Lung (tissue), 17 donors: ENCODE measurements at places on chromosomes 4 and X. TPM values are rescaled to one million over a fixed set of nuclear protein-coding genes. Genes with fewer than 3 reads are reported as not detected.

DNA sequence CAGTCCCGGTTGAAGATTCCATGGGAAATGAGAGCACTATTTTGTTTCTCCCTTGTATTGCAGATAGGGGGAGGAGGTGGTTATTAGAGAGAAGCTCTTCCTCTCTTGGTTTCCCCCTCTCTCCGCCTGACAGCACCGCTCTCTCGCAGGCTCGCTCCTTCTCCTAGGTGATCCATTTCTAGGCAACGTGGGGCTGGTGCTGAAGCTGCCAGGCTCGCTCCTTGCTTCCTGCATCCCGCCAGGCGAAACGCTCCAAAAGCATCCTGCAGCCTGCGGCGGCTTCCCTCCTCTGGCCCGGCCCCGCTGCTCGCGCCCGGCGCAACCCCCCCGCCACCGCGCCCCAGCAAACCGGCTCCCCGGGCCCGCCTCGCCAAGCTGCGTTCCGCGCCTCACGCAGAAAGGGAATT, at the start of gene GRID2:
Gene GRID2 (plus strand): TSS at position 346 of the 407 bp plus-strand sequence.
- DNase-seq, result peak; percentile 60

DNA sequence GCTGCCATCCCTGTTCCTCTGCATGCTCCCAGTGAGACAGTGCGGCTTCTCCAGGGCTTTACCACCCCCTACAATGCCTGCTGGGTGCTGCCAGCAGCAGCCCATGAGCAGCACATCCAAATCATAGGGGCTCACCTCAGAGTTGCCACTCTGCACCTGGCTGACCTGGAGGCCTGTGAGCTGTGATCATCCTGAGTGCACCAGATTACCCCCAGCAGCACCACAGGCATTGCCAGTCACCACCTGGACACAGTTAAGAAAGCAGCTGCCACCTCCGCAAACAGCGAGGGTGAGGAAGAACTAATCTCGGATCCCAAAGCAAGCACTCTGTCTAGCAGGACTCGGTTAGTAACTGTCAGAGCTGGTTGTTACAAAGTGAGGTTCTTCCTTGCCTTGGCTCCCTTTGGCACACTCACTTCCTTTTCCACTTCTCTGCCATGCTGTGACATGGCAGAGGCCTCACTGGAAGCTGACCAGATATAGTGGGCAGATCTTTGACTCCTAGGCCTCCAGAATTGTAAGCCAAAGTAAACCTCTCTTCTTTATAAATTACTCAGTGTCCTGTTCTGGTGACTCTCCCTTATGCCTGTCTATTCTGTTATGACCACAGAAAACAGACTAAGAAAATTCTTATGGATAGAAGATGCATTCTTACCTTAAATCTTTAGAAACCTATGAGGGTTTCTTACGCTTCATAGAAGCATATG, 25.2 kb downstream of the LRIT3 start:
- no peak for DNase-seq

- DNase-seq, result no peak
These were observed 61.5 kb downstream of the ELF4 start for GRCh38 chrX:130048686-130049222.

GRCh38 chr4:111632641-111633151, 512.6 kb upstream of the FAM241A start:
- no peak for DNase-seq

- peak; percentile 27 for DNase-seq
These were observed 86.3 kb upstream of the RAPGEF2 start for GRCh38 chr4:159016593-159017024.

DNA sequence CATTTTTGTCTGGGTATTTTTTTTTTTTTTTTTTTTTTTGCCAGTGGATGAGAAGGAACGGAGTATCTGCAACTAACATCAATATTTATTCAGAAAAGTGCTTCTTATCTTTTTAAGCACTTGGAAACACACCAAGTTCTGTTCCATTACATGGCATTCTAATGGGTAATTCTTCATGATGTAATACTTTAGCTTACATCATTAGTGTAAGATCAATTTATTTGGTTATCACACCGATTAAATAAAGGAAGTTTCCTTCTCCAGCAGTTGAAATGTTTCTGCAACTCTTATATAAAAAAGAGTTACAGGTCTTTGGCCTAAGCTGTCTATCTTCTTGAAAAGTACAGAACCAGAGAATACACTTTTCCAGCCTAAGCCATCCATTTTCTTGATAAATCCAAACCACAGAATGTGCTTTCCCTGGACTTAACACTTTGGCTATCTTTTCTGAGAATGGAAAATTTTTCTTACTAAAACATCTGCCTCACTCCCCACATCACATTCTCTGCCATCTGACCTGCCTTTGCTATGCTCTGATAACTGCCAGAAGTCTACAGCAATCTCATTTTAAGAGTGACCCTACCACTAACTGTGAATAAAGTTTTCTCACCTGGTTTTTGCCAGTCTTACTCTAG, 191.9 kb upstream of the MAB21L2 start:
- no peak for DNase-seq

- no peak for DNase-seq
These were observed 325.0 kb downstream of the ARHGAP10 start for GRCh38 chr4:148056879-148057278.

GRCh38 chr4:70619778-70620177, 8.8 kb upstream of the ENAM start:
- no peak for DNase-seq

GRCh38 chr4:19700992-19701391, 550.7 kb upstream of the SLIT2 start:
- no peak for DNase-seq

DNA sequence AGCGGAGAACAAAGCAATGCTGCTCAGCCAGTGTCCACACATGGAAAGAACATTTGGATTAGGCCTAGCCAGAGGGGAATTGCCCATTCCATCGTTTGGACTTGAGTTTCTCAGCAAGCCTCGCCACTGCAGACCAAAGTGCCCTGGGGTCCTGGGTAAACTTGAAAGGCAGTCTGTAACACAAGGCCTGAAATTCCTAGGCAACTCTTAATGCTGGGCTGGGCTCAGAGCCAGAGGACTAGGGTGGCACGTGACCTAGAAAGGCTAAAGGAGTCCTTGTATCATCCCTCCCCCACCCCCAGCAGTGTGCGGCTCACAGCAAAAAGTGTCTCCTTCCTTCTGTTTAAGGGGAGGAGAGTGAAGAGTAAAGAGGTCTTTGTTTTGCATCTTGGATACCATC, 210.4 kb upstream of the ARX start:
- DNase-seq, result peak; percentile 0

DNA sequence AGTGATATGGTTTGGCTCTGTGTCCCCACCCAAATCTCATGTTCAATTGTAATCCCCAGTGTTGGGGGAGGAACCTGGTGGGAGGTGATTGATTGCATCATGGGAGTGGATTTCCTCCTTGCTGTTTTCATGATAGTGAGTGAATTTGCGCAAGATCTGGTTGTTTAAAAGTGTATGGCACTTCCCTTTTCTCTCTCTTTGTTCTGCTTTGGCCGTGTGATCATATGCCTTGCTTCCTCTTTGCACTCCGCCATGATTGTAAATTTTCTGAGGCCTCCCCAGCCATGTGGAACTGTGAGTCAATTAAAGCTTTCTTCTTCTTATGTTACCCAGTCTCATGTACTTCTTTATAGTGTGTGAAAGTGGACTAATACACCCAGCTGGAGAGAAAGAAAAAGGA, 113.0 kb upstream of the AADAT start:
- no peak for DNase-seq

DNA sequence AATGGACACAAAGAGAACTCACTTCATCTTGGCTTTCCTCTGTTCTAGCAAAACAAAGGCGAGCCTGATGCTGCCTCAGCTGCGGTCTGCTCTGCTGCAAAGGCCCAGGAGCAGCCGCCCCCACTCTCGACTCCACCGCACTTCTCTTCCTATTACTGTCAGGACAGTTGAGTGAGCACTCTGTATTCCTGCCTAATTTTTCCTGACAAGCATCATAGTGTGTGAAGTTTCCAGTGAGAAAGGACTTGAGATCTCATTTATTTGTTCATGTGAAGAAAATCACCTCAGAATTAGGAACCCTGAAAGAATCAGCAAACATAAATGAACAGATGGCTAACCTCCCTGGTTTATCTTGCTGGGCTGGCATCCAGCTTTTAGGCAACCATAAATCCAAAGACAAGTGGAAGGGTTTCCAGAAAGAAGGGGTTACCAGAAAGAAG, 15.6 kb downstream of the SCARB2 start:
- DNase-seq, result peak; percentile 83

GRCh38 chr4:1991596-1992434, 17.0 kb downstream of the NELFA start:
- DNase-seq, result no peak

GRCh38 chr4:2898001-2898400, 54.4 kb downstream of the ADD1 start:
- peak; percentile 19 for DNase-seq

DNA sequence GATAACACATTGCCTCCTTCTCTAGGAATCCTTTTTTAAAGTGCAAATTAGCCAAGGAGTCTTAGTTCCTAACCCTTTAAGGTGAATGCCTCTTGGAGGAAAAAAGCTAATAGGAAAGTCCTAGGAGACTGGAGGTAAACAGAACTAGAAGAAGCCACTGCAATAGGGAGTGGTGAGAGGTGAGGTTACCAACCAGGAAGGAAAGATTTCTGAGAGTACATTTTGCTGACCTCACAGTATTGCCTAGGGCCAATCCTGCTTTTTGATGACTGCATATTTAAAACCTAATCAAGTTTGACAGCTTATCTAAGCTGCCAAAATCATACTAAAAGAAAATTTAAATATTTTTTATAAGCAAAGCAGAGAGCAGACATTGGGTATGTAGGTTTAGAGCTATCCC, 7.3 kb upstream of the CUL4B start:
- no peak for DNase-seq

DNA sequence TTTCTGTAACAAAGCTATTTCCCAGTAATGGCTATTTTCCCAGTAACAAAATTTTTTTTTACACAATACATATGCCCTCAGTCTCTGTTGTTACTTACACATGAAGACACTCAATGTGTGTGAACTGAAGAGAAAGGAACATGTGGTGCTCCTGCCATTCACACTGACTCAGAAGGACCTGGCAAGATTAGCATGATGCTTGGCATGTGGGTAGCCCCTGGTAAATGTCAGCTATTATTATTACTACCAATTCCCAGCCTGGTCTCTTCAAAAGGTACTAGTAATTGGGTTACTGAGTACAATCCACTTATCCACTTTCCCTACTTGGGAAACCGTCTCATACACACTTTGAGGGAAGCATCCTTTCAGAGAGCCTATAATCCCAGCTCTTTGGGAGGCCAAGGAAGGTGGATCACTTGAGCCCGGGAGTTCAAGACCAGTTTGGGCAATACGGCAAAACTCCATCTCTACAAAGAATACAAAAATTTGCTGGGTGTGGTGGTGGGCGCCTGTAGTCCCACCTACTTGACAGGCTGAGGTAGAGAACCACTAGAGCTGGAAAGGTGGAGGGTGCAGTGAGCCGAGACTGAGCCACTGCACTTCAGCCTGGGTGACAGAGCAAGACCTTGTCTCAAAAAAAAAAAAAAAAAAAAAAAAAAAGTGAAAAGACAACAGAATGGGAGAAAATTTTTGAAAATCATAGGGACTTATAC, 14.6 kb downstream of the RBBP7 start:
- DNase-seq, result no peak

GRCh38 chrX:13064599-13065143, 20.3 kb upstream of the FAM9C start:
- DNase-seq, result peak; percentile 51

DNA sequence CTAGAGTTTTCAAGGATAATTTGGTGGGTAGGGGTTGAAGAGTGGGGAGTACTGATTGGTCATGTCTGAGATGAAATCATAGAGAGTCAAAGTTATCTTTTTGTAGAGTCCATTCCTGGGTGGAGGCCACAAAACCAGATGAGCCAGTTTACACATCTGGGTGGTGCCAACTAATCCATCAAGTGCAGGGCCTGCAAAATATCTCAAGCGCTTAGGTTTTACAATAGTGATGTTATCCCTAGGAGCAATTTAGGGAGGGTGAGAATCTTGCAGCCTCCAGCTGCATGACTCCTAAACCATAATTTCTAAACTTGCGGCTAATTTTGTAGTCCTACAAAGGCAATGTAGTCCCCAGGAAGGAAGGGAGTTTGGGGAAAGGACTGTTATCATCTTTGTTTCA, 988.3 kb upstream of the LCORL start:
- no peak for DNase-seq

JCHAIN gene
- total RNA-seq, result 276 TPM

IGBP1 gene
- 35.5 TPM for total RNA-seq

XAGE1A gene
- total RNA-seq, result not detected

NLGN4X gene
- 1.4 TPM for total RNA-seq

IGFBP7 gene
- 398 TPM for total RNA-seq

CTAG1A gene
- not detected for total RNA-seq

ZNF630 gene
- 2.5 TPM for total RNA-seq
